ENCODE measurements at places on chromosomes 5 and 9.

DNA sequence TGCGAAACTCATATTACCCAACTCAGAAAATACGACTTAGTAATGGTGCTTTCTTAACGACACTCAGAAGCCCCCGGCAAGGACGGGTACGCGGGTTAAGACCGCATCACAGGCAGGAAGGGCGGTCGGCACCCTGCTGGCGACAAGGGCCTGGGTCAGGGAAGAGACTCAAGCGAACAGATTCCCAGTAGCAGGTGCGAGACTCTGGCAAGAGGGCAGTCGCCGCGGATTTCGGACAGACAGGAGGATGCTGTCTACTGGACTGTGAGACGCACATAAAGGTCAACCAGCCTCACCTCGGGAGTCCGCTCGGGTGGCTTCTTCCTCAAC is 398 bp downstream of the RAPGEF6 start:
- peak; percentile 49 for DNase-seq

DNA sequence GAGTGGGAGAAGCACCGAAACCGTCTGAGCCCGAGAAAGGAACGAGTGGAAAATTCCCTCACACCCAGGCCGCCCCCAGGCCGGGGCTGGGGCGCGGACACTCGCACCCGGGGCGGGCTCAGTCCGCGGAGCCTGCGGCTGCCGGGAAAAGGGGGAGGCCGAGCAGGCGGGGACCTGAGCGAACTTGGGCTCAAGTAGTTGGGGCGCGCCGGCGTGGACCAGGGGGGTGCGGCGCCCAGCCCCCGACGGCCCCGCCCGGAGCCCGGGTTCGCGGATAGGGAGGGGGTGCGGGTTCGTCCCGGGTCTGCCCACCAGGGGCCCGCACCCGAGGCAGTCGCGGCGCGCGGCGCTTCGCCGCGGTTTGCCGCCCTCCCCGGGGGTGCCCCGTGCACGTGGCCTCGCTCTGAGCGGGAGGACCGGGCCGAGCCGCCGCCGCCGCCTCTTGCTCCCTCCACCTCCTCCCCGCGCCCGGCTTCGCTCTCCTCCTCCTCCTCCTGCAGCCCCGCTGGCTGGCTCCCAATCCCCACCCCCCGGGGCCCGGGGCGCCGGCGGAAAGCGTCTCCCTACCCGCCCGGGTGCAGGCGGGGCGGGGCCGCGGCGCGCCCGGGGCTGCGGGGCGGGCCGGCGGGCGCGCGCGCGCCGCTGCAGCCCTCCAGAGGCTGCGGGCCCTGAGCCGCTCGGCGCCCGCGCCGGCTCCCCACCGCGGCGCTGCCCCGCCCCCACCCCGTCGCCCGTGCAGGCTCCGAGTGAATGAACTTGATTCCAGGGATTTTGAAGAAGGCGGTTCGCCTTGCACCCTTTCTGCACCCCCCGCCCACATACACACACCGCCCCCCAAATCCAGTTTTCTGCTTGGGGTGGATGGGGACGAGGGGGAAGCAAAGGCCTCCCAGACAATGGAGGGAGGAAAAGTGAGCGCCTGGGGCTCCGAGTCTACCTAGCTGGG is 1.3 kb upstream of the NFIB start:
- peak; percentile 30 for DNase-seq

DNA sequence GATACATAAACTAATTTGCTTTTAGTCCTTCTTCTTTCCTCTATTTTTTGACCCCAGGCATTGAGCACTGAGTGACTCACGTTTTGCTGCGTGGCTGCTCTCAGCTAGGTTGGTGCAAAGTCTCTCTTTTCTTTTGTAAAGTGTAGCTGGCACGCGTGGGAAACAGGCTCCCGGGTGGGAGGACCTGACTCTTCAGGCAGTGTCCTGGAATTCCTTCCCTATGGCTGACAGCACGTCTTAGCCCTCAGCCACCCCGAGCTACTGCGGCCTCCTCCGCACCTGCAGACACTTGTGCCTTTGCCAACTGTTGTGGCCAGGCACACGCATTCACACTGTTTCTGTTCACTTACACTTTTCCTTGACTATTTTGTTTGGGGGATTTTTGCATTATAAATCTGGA is 877 bp upstream of the SCGB3A1 start:
- no peak for DNase-seq

DNA sequence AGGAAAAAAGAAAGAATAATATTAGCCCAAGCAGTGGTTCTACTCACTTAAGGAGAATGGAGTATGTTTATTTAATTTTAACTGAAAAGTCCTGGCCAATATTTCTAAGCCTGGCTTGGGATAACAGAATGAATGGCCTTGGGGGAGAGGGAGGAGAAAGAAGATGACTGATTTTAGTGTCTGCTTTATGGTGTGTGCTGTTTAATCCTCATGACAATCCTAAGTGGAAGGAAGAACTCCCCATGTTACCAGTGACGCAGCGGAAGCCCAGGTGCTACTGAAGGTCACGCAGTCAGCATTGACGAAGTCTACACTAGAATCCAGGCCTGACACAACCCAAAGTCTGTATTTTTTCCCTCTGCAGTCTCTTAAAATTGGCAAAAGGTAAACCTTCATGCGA is 50.5 kb downstream of the PALM2AKAP2 start:
- no peak for DNase-seq

DNA sequence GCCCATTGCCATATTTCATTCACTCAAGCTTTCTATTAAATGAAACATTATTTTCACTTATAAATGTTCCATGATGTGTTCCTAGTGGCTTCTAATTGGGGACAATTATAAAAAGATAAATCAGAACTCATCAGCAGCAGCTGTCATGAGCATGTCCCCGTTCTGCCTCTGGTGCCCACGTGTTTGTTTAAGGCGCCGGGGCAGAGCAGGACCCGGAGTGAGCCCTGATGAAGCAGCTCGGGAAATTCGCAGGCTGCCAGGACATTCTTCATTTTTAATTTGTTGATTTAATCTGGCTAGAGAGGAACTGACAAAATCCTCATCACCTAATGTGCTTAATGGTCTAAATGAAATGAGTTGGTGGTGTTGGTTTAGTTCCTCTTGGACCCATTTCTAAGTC is 475.0 kb downstream of the CTNND2 start:
- no peak for DNase-seq

DNA sequence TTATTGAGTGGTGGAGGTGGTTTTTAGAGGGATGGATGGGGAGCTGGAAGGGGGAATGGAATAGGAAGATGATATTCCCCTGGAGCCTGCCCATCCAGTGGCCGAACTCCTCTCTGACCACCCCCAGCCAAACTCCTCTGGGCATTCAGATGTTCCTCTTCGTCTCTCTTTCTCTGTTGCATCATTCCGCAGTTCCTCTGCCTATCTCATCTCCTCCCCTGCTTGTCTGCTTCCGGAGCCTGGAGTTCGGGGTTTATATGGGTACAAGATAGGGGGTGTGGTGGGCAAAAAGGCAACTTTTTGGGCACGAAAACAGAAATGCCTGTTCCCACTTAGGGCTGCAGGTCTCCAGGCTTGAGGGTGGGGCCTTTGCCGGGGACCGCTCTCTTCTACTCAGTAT is 12.2 kb upstream of the CDK5RAP2 start:
- no peak for DNase-seq

DNA sequence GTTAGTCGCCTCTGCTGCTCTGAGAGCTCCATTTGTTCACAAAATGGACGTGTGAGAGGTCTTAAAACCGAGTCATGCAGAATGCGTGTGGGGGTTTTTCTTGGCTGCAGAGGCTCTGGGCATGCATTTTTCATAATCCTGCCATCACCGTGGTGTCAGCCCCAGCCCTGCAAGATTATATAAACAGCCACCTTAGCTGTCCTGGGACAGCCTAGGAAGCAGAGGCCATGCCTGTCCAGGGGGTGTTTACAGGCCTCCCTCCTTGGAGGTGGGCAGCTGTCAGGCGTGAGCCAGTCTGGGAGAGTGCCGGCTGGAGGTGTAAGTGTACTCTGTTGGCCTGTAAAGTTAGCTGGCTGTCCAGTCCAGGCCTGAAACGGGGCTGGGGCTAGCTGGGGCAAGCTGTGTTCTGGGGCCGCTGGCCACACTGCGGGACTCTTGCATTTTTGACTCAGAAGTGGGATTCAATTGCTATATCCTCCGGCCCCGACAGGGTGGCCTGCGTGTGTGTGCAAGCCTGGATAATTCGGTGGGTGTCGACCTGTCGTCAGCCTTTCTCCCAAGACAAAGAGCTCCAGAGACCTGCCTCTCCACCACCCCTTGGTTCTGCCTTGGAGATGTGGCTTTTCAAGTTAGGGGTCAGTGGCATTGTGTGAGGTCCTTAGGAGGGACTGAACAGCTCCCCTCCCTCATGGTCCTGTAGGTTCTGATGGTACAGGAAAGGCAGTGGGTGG is 2.4 kb downstream of the WNK2 start:
- no peak for DNase-seq

DNA sequence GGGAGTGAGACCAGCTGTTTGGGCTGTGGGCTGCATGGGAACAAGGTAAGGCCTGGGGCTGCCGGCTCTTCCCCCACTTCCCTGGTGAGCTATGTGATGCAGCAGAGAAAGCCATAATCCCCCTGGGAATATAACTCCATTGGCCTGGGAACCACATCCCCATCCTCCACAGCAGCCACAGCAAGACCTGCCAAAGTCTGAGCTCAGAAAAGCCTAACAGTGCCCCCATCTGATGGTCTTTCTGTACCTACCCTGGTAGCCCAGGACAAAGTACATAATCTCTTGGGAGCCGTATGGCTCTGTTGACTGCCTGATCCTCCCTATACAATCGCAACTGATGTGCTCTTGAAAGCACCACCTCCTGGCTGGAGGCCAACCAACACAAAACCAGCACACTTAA is 432.6 kb downstream of the CDH18 start:
- DNase-seq = no peak

DNA sequence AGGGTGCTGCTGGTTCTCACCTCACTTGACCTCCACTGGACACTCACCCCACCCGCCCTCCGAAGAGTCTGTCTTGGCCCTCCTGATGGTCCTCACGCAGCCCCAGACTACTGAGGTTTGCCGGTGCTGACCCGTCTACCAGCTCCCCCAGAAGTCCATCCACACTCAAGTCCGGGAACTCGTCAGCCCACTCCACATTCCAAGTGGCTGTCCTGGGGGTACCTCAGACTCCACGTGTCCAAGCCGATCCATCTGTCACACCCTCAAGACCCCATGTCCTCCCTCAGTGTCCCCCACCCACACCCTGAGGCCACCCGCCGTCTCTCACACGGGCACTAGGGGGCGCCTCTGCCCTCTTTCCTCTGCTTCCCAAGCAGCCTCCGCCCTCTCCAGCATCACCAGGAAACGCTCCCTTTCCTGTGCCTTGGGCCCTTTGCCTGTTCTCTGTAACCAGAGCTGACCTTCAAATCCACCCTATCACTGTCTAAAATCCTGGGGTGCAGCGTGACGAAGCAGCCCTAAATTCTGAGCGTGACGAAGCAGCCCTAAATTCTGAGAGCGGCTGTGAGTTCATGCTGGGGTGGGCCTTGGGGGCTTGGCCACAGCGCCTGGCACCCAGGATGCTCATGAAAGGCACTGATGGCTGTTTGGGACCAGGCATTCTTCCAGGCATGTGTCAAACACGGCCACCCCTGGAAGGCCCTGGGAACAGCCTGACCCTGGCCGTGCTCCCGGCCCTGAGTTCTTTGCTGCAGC is 95.7 kb downstream of the KCNT1 start:
- DNase-seq = peak; percentile 33

DNA sequence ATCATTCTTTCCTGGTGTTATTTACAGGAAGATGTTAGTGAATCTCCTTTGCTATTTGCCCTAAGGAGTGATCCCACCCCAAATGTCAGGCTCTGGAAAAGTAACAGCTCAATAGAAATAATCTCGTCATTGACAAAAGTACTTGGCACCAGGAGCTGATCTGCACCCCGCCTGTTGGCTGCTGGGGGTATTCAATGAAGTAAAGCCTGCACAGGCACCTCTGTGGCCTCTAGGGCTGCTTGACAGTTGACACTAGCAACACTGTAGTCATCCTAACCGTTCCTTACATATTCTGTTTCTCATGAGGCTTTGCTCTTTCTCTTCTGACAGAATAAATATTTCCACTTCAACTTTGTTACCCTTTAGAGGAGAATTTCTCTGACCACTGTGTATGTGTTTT is 103.4 kb downstream of the DOCK2 start:
- DNase-seq = no peak

- no peak for DNase-seq
Measured at GRCh38 chr9:79224672-79225433, 346.9 kb upstream of the TLE4 start.

DNA sequence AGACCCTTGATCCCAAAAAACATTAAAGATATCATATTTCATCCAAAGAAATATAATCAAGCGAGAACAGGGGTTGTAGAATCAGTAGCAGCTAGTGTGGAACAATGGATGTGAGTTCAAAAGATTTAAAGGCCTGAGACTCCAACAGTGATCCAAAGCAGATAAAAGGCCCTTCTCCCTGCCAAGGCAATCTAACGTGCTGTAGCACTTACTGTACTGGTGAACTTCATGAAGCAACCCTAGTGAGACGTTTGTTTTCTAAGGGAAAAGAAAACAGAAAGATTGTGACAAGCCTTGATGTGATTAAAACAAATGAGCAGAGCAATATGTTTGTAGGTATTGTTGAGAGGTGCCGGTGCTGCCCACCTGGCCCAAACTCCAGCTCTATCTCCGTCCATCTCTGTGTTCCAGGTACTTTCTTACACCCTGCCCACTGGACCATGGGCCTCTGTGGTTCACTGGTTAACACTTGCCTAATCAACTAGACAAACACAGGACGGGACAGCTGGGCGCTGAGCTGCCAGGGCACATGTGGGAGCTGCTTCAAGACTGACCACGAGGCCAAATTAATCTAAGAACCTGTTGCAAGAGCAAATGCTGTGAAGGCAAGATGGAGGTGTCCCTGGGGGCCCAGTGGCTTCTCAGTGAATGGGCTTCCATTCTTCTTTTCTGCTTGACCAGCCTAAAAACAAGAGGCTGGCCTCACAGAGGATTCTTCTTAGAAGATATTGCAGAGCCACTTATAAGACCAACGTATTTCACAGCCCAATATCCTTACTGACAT is 265.5 kb downstream of the CWC27 start:
- no peak for DNase-seq

Measured in stimulated activated CD4-positive, alpha-beta T cell treated with anti-CD3 and anti-CD28 coated beads, Interleukin-4, amount 100 ng/mL, for 1 hour (primary cell).